ENCODE measurements at places on chromosomes 6 and 20. TPM values are rescaled to one million over a fixed set of nuclear protein-coding genes. Genes with fewer than 3 reads are reported as not detected.

PSMA7 gene
- polyA plus RNA-seq: 505 TPM

GSTA3 gene
- not detected for polyA plus RNA-seq

HIVEP2 gene
- polyA plus RNA-seq: 4.8 TPM

ECT2L gene
- not detected for polyA plus RNA-seq

SPATA25 gene
- 6.6 TPM for polyA plus RNA-seq

JPH2 gene
- polyA plus RNA-seq: 142 TPM

GSTA2 gene
- polyA plus RNA-seq: 0.24 TPM

CNBD2 gene
- not detected for polyA plus RNA-seq

ITCH gene
- polyA plus RNA-seq: 14.3 TPM

KHDRBS2 gene
- 3.7 TPM for polyA plus RNA-seq

HDDC2 gene
- 201 TPM for polyA plus RNA-seq

DST gene
- polyA plus RNA-seq: 47.3 TPM

MTFR2 gene
- 2.0 TPM for polyA plus RNA-seq

MUC21 gene
- polyA plus RNA-seq: not detected

IRF4 gene
- 0.25 TPM for polyA plus RNA-seq

PGC gene
- polyA plus RNA-seq: not detected

C6orf89 gene
- 28.2 TPM for polyA plus RNA-seq

BPIFA1 gene
- polyA plus RNA-seq: not detected

BTBD3 gene
- 19.4 TPM for polyA plus RNA-seq

HRH3 gene
- not detected for polyA plus RNA-seq

HLA-DQB1 gene
- 0.54 TPM for polyA plus RNA-seq

PKHD1 gene
- not detected for polyA plus RNA-seq

TGM2 gene
- polyA plus RNA-seq: 192 TPM

SLC4A11 gene
- polyA plus RNA-seq: 0.54 TPM

CD93 gene
- 0.04 TPM for polyA plus RNA-seq

FAM217A gene
- polyA plus RNA-seq: not detected

RPS6KA2 gene
- polyA plus RNA-seq: 19.3 TPM

CDK5RAP1 gene
- polyA plus RNA-seq: 52.3 TPM

DLK2 gene
- 4.6 TPM for polyA plus RNA-seq

NDRG3 gene
- 43.4 TPM for polyA plus RNA-seq

PROCR gene
- 12.5 TPM for polyA plus RNA-seq

PI16 gene
- 0.37 TPM for polyA plus RNA-seq

PAK5 gene
- not detected for polyA plus RNA-seq

AVP gene
- not detected for polyA plus RNA-seq

KIAA1586 gene
- polyA plus RNA-seq: 16.6 TPM

DSTN gene
- 743 TPM for polyA plus RNA-seq

B3GAT2 gene
- polyA plus RNA-seq: 1.3 TPM

CEP162 gene
- 9.0 TPM for polyA plus RNA-seq

C6orf118 gene
- polyA plus RNA-seq: not detected

All from cardiac muscle cell (in vitro differentiated cells and primary cell).